T-helper 2 cell (primary cell): ENCODE measurements at places on chromosomes 11 and 22.

DNA sequence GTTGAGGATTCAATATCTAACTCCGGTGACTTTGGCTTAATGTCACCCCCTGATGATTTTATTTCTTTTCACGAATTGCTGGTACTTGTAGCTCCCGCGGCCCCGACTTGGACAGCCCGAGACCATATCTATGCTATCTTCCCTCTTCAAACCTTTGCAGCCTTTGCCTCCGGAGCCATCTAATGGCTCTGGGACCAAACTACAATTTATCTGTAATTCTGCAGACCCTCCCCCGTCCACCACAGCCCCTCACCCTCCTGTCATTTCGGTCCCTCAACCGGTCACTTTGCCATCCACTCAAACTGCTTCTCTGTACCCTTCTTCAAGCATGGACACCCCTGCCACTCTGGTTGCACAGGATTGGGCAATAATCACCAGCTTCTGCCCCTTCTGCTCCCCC, 25.7 kb upstream of the ALDH3B2 start:
- no peak for DNase-seq

DNA sequence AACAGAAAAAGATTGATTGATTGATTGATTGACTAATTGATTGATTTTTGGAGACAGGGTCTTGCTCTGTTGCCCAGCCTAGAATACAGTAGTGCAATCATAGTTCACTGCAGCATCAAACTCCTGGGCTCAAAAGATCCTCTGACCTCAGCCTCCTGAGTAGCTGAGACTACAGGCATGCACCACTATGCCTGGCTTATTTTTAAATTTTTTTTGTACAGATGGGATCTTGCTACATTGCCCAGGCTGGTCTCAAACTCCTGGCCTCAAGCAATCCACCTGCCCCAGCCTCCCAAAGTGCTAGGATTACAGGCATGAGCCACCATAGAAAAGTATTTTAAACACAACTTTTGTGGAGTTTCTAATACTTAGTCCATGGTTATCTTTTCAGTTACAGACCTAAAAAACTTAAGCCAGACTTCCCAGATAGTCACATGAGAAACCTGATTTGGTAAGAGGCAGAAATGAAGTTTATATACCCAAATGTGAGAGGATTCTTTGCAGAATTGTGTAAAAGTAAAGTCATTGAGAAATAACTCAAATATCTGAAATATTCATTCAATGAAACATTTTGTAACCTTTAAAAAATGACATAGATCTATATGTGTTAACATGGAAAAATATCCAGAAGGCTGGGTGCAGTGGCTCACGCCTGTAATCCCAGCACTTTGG, 186.5 kb downstream of the SWAP70 start:
- DNase-seq, result no peak

DNA sequence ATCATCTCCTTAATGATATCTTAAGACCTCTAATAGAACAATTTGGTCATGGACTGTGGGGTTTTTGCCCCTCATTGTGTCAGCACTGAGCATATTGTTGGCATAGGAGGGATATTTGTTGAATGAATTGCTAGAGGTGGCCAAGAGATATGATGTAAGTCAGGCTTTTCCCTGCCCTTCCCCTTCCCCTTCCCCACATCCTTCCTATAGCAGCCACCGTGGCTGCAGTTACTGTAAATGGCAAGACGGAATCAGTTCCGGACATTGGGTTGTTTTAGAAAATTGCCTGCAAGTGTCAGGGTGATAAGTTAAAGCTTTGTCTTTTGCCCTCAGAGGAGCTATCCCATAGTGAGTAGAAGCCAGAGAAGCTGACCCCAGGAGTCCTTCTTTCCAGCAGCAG, 23.0 kb downstream of the LIMK2 start:
- no peak for DNase-seq

DNA sequence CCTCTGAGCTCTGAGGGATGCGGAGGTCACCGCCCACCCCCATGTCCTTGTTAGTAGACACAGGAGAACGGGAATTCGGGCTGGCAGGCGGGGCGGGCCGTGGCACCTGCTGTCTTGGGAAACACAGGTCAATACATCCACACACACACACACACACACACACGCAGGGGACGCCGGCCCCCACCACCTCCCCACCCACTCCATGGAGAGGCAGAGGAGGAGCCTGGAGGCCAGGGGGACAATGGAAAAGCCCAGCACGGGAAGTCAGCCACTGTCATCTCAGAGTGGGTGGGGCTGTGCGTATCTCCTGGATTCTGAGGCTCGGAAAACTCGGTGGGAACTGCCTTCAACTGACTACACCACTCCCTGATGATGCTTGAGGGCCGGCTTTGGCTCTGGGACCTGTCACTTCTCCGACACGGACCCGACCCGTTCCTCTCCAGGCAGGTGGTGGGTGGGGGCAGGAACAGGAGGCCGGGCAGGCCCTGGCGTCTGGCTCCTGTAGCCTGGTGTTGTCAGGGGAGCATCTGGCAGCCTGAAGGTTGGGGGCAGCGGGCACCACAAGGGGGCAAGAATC, 18.5 kb upstream of the TMEM184B start:
- DNase-seq, result no peak

DNA sequence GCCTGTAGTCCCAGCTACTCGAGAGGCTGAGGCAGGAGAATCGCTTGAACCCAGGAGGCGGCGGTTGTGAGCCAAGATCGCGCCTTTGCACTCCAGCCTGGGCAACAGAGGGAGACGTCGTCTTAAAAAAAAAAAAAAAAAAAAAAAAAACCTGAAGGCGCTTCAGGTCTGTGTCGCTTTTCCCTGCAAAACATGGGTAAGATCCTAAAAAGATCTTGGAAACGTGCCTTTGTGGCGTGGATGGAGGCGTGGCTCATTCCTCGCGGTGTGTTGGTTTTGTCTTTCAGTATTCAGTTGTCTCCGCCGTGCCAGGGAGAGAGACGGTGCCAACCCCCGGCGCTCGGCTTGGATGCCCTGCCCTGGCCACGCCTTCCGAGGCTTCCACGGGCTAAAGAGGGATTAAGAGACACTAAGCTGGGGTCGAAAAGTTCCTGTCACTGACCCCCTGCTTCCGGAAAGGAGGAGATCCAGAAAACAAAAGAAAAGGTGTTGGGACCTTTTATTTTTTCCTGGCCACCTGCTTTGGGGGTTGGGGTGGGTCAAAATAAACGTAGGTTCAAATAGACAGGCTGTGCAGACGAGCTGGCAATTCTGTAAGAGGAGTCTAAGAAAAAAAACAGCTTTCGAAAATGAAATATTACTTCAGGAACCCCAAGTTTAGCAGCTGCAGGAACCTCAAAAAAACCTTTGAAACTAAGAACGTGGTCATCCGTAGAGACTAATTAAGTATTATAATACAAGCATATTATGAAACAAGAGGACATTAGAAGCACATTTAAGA, 1.1 kb upstream of the SLC35F2 start:
- DNase-seq, result no peak

DNA sequence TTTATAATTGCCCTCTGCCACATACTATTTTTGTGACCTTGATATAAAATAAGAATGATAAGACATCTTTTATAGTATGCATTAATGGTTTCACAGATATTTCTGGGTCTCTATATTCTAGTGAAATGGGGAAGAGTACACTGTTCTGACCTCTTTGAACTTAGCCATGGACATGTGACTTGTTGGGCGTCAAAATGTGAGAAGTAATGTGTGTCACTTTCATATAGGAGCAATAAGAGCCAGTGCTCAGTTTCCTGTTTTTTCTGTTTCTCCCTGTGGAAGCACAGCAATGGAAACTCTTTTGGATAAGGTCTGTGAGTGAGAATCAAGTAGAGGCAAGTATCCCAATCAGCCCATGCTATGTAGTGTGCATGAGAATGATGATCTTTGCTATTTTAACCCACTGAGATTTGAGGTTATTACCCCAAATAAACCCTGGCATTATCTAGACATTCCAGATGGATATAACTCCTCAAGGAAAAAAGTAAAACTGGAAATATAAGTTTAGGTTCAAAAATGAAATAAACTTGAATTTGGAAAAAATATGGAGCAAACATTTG, 60.7 kb downstream of the RAB38 start:
- no peak for DNase-seq

DNA sequence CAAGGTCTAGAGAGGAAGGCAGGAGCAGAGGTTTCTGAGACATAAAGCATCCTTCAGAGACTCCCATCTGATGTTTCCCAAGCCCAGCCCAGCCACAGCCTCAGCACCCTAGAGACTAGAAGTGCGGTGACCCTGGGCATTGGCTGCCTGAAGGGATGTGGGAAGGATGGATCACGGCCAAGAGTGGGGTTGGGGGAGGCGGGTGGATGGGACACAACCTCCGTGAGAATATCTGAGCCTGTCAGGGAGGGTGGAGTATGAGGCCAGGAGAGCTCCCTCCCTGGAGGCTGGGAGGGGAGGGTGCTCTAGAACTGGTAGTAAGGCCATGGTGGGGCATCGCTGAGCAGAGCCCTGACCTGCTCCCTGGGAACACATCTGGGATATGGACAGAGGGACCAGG, 71.4 kb downstream of the CSNK2A3 start:
- DNase-seq, result no peak

DNA sequence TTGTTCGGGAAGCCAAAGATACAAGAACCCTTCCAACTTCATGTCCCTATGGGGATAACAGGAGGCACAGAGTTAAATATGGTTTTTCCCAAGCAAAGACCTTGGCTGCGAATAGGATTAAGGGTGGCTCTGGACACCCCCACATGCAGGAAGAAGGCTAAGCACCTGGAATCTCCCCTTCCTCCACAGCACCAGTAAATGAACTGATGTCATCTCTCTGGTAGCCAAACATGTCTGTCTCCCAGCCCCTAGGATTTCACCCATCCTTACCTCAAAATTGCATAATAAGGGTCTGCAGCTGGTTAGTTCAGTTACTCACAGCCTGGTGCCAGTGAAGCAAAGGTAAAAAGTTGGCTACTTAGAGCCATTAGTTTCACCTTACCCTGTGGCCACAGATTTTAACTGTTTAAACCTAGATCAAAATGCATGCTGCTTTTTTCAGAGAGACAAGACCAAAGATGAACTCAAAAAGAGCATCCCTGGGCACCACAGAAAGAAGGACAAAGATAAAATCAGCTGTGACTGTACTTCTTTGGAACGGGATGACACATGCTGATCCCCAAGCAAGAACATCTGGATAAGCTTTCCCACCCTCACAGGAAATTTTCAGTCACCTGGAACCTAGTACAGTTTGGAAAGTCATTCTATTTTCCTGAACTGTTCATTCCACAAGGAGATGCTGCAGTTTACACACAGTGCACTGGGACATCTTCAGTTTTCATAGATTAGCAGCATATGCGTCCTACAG, 77.2 kb upstream of the AKIP1 start:
- DNase-seq, result no peak

DNA sequence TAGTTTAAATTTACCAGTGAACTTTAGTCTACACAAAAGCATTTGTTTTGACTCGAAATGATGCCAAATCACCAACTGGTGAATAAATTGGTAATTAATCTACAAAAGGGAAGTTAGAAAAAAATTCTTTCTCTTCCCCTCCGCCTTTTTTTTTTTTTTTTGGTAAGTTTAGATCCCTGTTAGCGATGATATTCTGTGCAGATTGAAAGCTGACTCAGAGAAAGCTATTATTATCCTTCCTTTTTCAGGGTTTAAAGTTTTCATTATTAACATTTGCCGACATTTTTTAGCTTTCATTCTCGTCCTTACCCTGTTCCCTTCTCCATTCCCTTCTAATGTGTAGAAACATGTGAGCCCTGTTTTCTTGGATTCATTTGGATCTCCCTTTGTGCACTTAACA, 16.8 kb upstream of the NUP160 start:
- DNase-seq, result no peak

GRCh38 chr11:13015753-13016152, 6.6 kb downstream of the RASSF10 start:
- DNase-seq, result no peak

- no peak for DNase-seq
Observed at GRCh38 chr22:45828841-45829240, 148.1 kb downstream of the WNT7B start.

DNA sequence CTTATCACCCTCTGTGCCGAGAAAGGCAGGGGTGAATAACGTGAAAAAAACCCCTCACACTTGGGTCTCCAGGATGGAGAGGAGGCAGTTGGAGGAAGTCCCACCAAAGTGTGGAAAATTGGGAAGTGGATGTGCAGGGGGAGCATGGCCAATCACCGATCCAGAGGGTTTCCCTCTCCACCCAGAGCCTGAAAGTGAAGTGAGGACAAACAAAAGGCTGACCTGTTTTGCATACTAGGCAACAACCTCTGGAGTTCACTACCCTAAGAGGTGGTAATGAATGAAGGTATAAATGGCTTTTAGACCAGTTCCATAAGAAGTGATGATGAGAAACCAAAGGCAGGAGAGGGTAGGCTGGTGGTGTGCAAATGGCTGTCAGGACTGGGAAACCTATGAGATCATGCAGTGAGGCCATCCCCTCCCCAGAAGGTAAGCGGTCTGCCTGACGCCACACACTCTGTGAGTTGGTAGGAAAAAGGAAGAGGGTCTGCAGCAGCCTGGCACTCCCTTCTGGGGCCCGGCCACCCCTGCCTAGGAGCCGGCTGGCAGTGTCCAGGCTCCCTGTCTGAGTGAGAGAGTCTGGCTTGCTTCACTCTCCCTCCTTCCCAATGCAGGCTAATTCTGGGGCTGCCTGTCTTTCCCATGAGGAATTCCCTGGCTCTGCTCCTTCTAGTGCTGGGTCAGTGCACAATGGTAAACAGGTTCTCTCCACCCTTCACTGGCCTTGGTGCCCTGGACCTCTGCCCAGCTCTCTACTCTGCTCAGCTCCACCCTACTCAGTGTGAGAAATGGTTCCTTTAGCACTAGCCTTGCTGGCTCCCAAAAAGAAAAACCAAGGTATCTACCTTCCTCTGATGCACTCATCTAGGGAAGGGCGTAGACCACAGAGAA, 15.6 kb downstream of the TBC1D10A start:
- DNase-seq, result no peak

- no peak for DNase-seq
Observed at GRCh38 chr11:111654601-111655000, 52.4 kb downstream of the SIK2 start.

DNA sequence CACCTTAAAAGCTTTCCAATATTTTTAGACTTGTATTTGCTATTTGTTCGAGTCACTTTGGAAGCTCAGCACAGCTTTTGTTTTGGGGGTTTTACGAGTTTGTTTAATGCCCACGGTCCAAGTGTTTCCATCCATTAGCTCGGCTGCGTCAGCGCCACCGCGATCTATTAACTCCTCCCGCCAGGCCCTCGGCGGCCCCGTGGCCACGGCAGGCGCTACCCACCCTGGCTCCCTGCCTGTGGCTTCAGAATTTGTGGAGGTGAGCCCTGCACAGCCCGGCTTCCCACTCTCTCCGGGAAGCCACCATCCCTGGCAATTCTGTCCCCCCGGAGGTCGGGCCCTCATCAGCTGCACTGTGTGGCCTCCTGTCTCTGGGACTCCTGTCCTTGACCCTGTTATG, 648.5 kb downstream of the BRD1 start:
- DNase-seq, result no peak
